Body of pancreas (tissue), 4 donors: ENCODE measurements at places on chromosomes 6 and 20.

- DNase-seq: no peak
Measured at GRCh38 chr6:4320860-4321259, 185.5 kb upstream of the ECI2 start.

DNA sequence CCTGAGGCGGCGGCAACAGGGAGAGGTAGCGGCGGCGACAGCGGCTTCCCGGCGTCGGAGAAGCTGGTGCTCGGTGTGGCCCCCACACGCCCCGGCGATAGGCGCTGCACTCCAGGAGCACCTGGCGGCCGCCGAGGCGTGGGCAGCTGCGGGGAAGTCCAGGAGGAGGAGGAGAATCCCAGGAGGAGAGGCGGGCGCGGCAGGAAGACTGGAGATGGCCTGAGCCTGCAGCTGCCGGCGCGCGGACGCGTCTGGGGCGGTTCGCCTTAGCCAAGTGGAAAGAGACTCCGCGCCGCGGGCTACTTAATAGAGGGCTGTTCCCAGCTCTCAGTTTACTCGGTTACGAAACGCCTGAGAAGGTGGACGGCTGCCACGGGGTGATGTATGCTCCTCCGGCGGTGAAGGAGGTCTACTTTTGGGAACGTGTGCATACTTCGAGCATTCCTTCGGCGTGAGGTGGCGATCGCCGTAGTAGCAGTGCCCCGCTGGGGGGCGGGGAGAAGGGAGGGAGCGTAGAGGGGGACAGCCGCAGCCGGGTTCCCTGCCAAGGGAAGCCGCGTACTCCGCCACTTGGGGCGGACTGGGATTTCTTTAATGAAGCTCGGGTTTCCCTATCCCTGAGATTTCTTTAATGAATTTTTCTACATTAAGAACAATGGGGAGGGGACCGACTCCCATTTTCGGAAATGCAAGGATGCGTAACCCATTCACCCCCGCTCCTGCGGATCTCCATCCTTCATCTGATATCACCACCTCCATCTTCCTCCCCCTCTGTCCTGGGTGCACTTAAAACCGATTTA is at the start of gene COL12A1:
Gene COL12A1, minus strand, starts transcription at position 278 of the 800 bp plus-strand sequence. CDS start 3,261 bp downstream, outside the sequence.
- peak; percentile 80 for DNase-seq

DNA sequence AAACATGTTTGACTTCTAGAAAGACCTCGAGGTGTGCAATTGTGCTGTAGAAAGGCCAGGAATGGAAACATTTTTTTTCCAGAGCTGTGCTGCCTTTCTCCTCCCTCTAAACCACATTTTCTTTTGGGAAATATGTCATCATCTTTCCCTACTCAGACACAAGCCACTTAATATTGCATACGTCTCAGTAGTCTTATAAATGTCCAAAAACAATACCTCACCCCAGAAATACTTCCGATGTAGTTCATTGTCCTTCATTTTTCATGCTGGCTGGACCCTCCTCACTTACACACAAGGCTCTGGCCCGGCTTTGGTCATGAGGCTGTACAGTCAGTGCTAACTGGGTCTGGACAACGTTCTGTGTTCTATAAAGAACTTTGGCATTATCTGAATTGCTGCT is 126.4 kb downstream of the SCML4 start:
- DNase-seq: no peak

GRCh38 chr6:30940361-30940986 is at the start of gene MUCL3:
MUCL3 (plus strand) TSS chr6:30940973; CDS start chr6:30941000, 27 bp downstream.
- DNase-seq: no peak

DNA sequence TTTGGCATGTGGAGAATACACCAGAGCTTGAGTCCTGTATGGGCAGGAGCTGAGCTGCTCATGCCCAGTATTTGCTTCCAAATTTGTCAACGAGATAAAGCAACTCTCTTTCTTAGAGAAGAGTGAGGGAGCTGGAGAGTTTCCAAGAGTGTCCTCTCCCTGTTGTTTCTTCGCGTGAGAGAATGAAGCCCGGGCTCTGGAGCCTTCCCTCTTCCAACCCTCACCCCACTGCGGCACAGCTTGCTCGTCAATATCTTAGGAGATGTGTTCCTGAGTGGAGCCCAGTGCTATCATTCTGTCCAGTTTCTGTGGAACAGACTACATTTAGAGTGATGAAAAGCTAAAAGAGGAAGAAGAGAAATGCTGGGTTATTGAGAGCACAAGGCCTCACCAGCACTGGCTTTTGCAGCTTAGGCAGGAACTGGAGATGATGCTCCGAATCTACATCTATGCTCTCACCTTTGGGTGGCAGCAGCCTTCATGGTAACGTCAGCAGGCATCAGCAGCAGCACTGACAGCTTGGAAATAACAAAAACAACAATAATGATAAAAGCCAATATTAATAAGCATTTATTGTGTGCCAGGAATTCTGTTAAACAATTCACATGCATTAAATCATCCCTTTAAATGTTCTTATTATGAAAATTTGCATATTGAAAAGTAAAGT is 66.5 kb upstream of the TFB1M start:
- DNase-seq: no peak

- DNase-seq: no peak
Measured at GRCh38 chr6:57135885-57136284, 36.2 kb upstream of the BAG2 start.
